Fibroblast of skin of abdomen (primary cell): ENCODE measurements at places on chromosomes 11 and 22.

- no peak for DNase-seq
These were observed 38.5 kb downstream of the ST3GAL4 start for GRCh38 chr11:126394036-126394435.

GRCh38 chr11:26191193-26191592, 140.7 kb upstream of the ANO3 start:
- no peak for DNase-seq

DNA sequence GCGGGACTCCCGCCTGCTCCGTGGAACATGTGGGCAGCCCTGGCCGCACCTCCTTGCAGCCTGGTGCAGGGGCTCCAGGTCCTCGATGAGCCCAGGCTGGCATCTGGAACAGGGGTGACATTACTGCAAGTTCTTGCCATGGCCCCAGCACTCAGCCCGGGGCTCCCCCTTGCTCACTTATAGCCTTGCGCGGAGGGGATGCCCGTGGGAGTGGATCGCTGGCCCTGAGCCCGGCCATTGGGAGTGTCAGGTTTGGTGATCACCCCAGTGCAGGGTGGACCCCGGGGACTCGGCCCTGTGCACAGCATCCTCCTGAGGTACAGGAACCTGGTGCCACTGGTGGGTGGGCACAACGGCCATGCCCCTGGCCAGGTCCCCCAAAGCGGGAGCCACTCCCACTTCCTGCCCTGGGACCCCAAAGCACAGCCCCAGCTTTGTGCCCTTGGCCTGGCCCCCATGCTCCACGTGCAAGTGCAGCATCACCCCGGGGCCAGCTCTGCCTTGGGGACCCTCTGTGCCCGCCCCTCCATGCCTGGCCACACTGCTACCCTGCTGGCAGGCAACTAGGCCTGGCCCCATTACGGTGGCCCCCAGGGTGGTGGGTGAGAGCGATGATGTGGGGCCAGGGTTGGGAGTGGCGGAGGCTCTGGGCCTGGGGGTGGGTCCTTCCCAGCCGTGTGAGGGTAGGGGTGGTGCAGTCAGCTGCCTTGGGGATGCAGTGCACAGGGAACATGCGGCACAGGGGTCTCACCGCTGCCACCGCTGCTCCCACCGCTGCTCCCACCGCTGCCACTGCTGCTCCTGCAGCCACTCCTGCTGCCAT, 439.8 kb downstream of the TBC1D22A start:
- no peak for DNase-seq

- DNase-seq: peak; percentile 83
These were observed 29.6 kb upstream of the FJX1 start for GRCh38 chr11:35588627-35589026.

DNA sequence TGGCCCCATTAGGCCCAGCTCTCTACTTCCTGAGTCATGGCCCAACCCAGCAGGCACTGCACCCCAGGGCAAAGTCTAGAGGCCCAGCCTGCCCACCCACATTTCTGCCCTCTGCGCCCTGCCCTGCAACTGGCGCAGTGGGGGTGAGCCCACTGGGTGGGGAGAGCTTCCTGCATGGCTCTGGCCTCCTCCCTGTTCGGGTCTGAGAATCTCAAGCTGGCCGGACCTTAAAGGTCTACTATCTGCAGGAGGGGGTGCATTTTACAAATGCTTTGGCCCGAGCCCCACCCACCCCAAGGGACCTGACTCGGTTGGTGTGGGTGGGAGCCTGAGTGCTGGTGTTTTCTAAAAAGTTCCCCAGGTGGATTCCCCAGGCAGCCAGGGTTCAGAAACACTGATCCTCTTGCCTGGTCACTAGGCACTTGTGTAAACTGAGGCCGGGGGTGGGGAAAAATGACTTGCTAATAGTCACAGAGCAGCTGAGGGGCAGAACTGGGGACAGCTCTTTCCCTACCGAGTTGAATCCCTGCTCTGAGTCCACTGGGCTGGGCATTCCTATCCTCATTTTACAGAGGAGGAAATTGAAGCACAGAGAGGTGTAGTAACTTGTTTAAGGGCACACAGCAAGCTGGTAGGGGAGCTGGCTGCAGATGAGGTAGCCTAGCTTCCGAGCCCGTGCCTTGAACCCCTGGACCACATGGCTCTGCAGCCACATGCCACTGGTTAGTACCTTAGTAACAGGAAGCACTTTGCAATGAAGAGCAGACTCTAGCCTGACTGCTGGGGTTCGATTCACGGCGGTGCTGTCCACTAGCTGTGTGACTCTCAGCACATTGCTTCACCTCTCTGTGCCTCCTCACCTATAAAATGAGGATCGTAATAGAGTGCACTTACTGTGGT, 36.3 kb downstream of the CD82 start:
- no peak for DNase-seq

- DNase-seq: peak; percentile 74
These were observed 66.8 kb downstream of the LARGE1 start for GRCh38 chr22:33853200-33854097.

DNA sequence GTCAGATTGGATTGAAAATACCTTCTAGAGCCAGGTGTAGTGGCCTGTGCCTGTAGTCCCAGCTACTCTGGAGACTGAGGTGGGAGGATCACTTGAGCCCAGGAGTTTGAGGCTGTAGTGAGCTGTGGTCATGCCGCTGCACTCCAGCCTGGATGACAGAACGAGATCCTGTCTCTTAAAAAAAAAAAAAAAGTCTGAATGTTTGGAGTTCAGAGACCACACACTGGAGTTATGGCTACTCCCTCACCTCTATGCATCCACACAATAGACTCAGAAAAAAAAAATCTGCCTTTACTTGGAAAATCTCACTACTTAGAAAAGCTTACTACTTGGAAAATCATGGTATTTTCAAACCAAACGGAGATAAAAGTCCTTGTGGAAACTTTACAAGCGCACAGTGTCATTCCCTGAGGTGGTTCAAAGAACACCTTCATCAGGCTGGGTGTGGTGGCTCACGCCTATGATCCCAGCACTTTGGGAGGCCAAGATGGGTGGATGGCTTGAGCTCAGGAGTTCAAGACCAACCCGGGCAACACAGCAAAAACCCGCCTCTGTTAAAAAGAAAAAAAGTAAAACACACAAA, 63.9 kb upstream of the PICALM start:
- DNase-seq: no peak

DNA sequence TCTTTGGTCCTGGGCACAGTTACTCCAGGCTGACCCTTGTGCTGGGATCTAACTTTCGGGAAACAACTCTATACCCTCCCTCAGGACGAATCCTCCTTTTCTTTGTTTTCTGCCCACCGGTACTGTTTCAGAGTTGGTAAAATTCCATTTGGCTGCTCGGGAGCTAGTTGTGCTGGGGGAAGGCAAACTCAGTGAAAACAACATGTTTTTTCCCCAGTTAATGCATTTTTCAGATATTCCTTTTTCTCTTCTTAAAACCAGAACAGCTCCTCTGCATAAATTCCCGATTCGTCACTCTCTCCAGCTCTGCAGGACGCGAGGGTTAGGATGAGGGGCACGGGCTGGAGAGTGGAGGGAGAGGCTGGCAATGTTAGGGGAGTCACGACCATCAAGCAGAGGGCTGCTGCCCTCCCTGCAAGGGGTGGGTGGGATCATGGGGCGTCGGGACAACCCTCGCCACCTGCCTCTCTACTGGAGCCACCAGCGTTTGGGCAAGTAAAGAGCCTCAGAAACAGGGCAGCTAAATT, 31.3 kb downstream of the LRRC10B start:
- no peak for DNase-seq

- no peak for DNase-seq
These were observed 8.2 kb downstream of the PTH start for GRCh38 chr11:13487661-13488030.

- DNase-seq: no peak
These were observed 312.4 kb downstream of the BUD13 start for GRCh38 chr11:116460156-116460920.

GRCh38 chr22:31020334-31020733, 51.3 kb downstream of the TUG1 start:
- DNase-seq: no peak

DNA sequence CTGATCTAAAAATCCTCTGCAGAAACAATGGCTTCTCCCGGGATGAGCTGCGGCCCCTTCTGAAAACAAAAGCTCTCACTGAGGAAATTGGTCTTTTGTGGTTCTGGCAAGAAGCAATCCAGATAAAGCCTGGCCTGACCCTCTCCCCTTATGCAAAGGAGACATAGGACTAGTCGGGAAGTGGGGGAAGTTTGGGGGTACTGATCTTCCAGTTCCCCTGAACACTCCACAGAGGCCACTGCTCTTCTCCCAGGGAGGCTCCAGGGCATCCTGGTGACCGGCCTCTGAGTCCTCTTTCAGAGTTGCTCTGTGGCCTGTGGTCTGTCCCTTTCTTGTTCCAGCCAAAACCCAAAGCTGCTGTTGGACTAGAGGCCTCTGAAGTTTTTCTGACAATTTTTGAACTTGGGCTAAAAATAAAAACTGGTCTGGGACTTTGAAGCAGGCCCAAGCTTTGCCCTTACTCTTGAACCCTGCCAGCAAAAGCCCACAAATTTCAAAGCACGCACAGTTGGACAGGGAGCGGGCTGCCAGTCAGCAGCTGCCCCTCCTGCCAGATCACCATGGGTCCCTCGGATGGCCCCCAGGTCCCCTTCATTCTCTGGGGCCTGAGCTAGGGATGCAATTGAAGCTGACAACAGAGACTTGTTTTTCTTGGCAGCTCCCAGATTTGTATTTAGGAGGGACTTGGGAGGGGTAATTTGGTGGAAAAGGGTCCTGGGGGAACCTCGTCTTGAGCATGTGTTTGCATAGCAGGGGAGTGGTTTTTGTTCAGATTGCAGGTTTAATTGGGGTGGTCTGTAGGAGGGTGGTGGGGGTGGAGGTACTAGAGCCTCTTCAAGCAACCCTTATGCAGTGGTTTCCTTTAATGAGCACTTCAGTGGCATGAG, 381.6 kb upstream of the CADM1 start:
- no peak for DNase-seq

- DNase-seq: peak; percentile 92
These were observed 22.8 kb upstream of the PICK1 start for GRCh38 chr22:38034278-38034882.

- no peak for DNase-seq
These were observed 10.5 kb upstream of the EHD1 start for GRCh38 chr11:64888729-64889511.

DNA sequence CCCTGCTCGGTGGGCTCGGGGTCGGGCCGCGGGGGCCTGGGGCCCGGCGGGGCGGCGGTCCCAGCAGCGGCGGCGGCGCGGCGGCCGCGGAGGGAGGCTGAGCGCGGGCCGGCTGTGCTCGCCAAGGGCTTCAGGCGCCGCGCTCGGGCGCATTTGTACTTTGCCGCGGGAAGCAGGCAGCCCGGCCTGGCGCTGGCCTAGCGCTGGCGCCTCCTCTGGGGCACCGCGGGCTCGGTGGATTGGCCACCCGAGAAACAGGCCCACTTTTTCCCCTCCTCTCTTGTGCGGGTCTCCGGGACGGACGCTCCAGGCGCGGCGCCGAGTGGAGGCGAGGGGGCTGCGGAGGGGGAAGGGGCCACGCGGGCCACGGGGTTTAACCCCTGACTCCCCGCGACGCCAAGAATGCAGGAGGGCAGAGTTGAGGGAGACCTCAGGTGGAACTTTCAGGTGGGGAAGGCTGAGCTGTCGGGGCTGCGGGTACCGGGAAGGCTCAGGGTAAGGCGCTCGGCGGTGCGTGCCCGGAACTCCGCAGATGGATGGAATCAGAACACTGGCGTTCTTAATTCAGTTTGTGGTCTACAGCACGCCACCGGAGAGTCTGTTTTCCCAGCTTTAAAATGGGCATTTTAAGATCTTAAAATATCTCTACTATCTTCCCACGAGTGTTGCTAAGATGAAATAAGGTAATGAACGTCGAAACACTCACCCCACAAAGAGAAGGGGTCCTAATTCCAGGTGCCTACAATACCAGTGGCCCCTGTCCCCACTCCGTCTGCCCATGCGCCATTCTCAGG, at the start of gene CHRDL2:
Gene CHRDL2, minus strand, starts transcription at position 126 of the 794 bp plus-strand sequence. CDS start 538 bp downstream, outside the sequence.
- no peak for DNase-seq

GRCh38 chr11:133019545-133020371, 512.5 kb downstream of the OPCML start:
- no peak for DNase-seq

GRCh38 chr22:30453731-30454510, 17.9 kb downstream of the SEC14L3 start:
- DNase-seq: no peak

DNA sequence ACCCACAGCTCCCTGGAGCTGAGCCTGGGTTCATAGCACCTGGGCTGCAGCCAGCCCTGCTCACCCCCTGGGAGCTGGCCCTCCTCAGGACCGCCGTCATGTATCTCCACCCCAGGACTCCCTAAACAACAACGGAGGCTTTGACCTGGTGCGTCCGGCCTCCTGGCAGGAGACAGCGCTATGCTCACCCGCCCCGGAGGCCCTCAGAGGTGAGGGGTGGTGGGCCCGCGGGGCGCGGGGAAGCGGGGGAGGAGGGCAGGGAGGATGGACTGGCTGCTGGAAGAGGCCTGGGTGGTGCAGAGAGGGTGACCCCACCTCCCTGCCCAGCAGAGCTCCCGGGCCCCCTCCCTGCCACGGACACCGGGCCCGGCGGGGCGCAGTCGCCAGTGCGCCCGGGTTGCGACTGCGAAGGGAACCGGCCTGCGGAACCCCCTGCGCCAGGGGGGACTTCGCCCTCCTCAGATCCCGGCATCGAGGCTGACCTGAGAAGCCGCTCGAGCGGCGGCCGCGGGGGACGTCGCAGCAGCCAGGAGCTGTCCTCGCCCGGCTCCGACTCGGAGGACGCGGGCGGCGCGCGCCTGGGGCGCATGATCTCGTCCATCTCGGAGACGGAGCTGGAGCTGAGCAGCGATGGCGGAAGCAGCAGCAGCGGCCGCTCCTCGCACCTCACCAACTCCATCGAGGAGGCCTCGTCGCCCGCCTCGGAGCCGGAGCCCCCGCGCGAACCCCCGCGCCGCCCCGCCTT, 3.1 kb downstream of the MAPK8IP2 start:
- DNase-seq: no peak

DNA sequence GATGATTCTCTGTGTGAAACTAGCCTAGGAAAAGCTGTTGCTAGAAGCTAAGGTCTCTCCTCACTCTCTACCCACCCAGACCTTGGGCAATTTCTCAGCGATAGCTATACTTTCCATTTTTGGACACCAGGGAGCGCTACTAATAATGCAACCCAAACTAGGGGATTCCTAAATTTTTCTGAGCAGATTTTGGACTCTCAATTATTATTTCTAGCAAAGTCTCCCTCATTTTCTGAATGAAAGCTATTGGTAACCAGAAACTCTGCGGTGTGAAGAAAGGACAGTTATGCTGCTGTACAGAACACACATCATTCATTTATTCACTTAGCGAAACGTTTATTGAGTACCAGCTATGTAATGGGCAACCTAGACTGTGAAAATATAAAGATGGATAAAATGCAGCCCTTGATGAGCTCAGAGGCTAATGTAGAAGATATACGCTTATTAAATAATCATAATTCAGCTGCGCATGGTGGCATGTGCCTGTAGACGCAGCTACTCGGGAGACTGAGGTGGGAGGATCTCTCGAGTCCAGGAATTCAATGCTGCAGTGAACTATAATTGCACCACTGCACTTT, 6.1 kb upstream of the STIM1 start:
- peak; percentile 39 for DNase-seq

GRCh38 chr11:34192481-34193401, 87.3 kb downstream of the NAT10 start:
- DNase-seq: peak; percentile 89
